Activated CD4-positive, alpha-beta T cell treated with anti-CD3 and anti-CD28 coated beads, Interleukin-2, Interleukin-6, amounts not matched to agents 100 ng/mL and 50 ng/mL, durations not matched to agents 16 hours and 8 hours (primary cell): ENCODE measurements at places on chromosomes 1 and 21.

GRCh38 chr1:145708063-145708462 lies 895 bp upstream of the PDZK1 start:
- no peak for DNase-seq

GRCh38 chr1:119291611-119292206 lies 76.9 kb upstream of the HAO2 start:
- no peak for DNase-seq

- peak; percentile 77 for DNase-seq
Observed at GRCh38 chr1:6727535-6727934, 25.9 kb upstream of the DNAJC11 start.

- no peak for DNase-seq
Observed at GRCh38 chr1:199404976-199405375, 622.5 kb upstream of the NR5A2 start.

- DNase-seq = no peak
Observed at GRCh38 chr1:209641832-209642172, 10.4 kb downstream of the LAMB3 start.

- DNase-seq = no peak
Observed at GRCh38 chr1:182702826-182703524, 18.6 kb upstream of the RGS8 start.

GRCh38 chr1:24888061-24888970 lies 41.8 kb downstream of the RUNX3 start:
- no peak for DNase-seq

GRCh38 chr1:23344987-23345472 lies 946 bp upstream of the HNRNPR start:
- DNase-seq = peak; percentile 17

DNA sequence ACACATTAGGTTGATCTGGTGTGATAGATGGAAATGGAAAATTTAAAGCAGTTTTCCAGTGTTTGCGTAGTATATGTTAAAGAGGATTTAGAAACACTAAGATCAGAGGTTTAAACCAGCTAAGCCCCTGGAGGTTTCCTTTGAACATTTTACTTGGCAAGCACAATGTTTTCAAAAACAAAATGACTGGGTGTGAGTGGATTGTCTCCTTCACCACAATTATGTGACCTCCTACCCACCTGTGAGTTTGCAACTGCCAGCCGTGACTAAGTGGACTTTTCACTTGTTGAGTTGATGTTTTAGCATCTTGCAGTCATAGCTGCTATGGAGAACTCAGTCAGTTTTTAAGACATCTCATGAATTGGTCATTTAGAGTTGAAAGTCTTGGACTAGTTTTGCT lies 4.7 kb downstream of the CCDC190 start:
- DNase-seq = no peak

DNA sequence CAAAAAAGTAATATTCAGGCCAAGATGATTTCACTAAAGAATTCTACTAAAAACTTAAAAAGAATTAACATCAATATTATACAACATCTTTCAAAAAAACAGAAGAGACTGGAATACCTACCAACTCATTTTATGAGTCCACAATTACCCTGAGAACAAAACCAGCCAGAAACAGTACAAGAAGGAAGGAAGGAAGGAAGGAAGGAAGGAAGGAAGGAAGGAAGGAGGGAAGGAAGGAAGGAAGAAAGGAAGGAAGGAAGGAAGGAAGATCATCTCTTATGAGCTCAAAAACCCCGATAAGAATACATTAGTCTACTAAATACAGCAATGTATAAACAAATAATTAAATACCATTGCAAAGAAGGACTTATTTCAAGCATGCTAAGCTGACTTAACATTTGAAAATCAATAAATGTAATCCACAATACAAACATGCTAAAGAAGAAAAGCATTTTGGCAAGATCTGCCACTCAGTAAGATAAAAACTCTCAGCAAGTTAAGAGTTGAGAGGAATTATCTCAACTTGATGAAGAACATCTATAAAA lies 149.9 kb upstream of the RGS18 start:
- no peak for DNase-seq

GRCh38 chr1:211328866-211329475 lies 2.3 kb downstream of the TRAF5 start:
- DNase-seq = no peak

DNA sequence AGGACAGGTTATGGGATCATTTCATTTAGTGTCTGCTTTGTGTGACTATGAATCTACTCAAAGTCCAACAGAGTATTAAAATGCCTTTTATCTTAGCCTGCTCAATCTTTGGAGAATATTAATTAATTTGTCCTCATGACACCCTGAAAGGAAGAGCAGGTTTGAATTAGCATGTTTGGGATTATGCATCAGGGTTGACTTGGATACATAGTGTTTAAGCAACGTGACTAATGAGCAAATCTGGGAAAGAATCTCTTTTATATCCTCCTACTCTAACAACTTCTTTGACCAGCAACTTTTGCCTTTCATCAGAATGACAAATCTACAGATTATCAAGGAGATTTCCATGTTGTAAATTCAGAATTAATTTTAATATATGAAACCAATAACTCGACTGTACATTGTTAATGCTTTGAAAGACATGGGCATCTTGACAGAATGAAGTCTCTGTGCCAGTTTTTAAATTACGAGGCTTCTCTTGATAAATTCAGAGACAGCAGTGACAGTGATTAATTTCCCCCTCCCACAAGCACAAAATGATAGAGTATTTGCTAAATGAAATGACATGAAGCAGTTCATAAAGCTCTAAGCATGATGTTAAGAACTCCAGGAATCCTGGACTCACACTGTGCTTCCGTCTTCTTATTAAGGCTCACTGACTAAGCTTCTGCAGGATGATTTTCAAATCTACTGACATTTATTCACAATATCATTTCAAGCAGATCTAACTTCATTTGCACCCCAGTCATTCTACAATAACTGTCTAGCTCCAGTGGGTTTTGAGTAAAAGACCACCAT lies 156.5 kb downstream of the PCNX2 start:
- no peak for DNase-seq

GRCh38 chr1:62178372-62178771 lies 16.3 kb upstream of the L1TD1 start:
- no peak for DNase-seq

GRCh38 chr1:2875707-2876561 lies 74.4 kb upstream of the TTC34 start:
- no peak for DNase-seq

- no peak for DNase-seq
Observed at GRCh38 chr1:76799700-76800099, 67.6 kb upstream of the ST6GALNAC5 start.

GRCh38 chr1:196387766-196388165 lies 220.5 kb downstream of the KCNT2 start:
- no peak for DNase-seq

GRCh38 chr21:30758306-30758705 lies 3.1 kb upstream of the KRTAP21-1 start:
- no peak for DNase-seq

GRCh38 chr1:236659792-236660587 lies 26.3 kb upstream of the ACTN2 start:
- no peak for DNase-seq

DNA sequence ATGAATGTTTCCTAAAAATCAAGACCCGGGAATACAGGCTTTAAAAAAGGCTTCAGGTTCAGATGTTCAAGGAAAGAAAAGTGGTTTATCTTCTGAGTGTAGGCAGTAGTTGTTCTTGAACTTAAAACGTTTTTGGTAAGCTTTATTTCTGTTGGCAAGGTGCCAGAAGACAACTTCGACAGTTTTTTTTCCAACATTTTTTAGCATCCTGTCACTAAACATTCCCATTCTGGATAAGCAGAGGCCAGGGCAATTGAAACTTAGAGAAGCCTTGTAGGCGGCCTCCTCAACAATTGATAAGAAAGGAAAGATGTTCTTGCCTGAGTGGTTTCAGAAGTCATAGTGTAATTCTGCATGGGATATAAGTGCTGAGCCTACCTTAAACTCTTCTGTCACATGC lies 66.7 kb downstream of the PATJ start:
- no peak for DNase-seq

GRCh38 chr21:28669321-28669720 lies 323.4 kb downstream of the LTN1 start:
- DNase-seq = no peak

DNA sequence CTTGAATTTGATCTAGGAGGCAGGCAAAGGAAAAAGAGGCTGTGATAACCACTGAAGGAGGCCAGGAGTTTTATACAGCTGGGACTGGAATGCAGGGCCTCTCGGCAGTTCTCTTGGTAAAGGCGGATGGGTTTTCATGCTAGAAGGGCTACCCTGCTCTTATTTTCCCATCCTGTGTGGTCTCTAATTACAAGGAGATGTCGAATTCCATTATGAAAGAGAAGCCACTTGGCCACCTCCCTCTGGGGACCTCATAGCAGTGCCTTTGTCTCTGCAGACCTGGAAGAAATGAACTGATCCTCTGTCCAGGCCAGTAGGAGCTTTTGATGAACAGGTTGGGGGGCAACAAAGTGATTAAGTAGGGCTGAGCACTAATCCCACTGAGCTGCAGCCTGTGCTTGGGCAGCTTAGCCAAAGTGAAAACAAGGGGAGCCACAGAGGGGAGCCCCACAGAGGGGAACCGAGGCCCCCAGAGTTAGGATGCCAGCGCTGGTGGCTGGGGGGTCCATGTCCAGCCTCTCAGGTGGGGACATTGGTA lies 42.2 kb upstream of the BCAR3 start:
- DNase-seq = no peak

- no peak for DNase-seq
Observed at GRCh38 chr1:245412306-245412705, 257.5 kb downstream of the KIF26B start.
